ENCODE measurements at places on chromosomes 6 and 20.

DNA sequence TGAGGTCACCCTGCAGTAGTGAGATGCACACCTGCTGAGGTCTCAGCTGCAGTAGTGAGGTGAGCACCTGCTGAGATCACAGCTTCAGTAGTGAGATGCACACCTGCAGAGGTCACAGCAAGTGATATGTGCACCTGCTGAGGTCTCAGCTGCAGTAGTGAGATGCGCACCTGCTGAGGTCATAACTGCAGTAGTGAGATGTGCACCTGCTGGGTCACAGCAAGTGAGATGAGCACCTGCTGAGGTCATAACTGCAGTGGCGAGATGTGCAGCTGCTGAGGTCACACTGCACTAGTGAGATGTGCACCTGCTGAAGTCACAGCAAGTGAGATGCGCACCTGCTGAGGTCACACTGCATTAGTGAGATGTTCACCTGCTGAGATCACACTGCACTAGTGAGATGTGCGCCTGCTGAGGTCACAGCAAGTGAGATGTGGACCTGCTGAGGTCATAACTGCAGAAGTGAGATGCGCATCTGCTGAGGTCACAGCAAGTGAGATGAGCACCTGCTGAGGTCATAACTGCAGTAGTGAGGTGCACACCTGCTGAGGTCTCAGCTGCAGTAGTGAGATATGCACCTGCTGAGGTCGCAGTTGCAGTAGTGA lies 20.8 kb downstream of the ZDHHC14 start:
- DNase-seq, result no peak

DNA sequence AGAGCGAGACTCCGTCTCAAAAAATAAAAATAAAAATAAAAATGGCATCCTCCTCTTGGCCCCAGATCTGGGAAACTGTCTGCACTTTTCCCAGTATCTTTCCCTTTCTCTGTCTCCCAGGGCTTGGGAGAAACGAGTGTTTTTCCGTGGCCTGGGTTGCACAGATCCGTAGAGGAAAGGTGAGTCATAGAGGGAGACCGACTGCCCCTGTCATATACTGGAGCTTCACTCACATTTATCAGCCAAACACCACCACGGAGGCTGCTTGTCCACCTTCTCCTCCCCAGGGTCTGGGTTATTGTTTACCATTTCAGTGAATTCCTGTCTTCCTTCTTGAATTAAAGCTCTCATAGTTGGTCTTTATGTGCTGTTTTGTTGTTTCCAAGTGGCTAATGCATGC lies 31.9 kb upstream of the EIF2S2 start:
- DNase-seq, result no peak

- peak; percentile 68 for DNase-seq
Measured at GRCh38 chr20:49768204-49769047, 44.2 kb upstream of the SLC9A8 start.

- DNase-seq, result no peak
Measured at GRCh38 chr6:22442826-22443225, 126.5 kb upstream of the HDGFL1 start.

DNA sequence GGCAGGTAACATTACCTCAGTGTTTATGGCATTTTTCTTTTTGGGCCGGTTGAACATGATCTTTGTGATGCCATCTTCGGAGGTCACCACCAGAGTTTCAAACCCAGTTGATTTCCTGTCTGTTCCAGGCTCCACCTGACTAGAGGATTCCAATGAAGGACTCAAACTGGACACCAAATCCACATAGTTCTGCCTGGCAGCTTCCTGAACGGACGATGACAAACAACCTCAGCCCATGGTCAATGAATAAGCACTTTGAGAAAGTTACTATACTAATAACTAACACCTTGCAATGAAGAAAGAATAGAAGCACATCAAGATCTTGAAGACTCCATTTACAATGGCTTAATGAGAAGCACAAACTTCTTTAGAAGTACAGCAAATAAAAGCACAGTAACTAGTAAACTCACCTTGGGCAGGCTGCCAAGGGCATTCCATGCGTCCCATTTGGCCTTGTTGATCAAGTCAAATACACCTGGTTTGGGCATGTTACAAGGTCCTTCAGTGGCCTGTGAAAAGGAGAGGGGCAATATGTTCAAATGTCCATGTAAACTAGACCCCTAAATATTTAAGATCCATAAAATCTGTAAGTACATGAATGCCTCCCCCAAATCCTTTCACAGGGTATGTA lies 4.9 kb downstream of the ECI2 start:
- DNase-seq, result no peak

- no peak for DNase-seq
Measured at GRCh38 chr6:52341561-52342260, 20.2 kb upstream of the PAQR8 start.

DNA sequence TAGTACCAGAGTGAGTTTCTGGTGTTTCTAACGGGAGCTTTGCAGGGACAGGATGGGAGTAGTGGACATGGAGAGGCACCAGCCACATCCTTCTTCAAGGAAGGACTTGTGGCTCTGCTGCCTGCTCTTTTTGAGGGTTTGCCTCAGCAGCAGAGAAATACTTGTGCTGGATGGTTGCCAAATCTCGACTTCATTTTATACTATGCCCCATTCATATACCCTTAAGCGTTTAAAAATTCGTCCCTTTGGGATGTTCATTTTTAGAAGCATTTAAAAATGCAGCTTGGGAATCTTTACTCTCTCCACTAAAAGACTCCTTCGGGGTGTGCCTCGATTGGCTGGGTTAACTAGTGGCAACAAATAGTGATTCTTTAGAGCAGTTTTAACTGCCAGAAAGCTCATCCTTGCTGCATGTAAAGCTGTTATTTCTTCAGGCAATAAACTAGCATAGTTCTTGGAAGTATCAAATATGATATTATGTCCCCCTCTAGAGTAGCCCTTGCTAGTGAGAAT lies 126.5 kb upstream of the B3GAT2 start:
- DNase-seq, result no peak

GRCh38 chr6:99187429-99187828 lies 162.0 kb downstream of the FAXC start:
- DNase-seq, result no peak

- DNase-seq, result no peak
Measured at GRCh38 chr6:68724060-68724459, 89.0 kb downstream of the ADGRB3 start.

GRCh38 chr6:167918548-167919278 lies 78.8 kb upstream of the KIF25 start:
- no peak for DNase-seq

DNA sequence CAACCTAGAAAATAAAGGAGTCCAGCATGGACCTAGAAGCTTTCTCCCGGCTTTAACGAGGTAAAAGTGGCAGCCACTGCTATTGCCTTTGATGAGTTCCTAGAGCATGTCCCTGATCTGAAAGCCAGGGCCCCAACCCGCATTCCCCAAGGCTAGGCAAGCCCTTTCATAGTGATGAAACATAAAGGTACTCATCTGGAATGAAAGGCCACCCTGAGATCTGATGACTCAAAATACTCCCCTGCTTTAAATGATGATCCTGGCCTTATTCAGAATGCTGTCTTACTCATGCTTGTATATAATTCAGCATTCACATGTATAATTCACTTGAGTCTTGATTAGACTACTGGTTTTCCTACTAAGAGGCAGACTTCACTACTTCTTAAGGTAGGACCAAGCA lies 21.3 kb downstream of the TTPAL start:
- peak; percentile 60 for DNase-seq

DNA sequence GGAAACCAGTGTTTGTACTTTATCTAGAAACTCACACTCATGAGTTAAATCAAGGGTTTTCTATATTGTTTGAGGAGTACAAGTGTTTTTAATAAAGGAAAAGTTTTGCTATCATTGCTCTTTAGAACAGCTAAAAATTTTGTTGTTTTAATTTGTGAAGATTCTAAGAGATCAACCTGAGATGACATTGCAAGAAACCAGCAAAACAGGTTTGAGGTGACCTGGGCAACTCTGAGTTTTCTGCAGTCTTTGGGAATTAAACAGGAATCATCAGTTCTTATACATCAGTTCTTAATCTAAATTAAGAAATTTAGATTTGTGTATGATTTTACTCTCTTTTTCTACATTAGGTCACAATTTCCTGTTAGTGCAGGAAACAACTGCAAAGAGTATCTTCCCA lies 114.5 kb downstream of the JAG1 start:
- no peak for DNase-seq

DNA sequence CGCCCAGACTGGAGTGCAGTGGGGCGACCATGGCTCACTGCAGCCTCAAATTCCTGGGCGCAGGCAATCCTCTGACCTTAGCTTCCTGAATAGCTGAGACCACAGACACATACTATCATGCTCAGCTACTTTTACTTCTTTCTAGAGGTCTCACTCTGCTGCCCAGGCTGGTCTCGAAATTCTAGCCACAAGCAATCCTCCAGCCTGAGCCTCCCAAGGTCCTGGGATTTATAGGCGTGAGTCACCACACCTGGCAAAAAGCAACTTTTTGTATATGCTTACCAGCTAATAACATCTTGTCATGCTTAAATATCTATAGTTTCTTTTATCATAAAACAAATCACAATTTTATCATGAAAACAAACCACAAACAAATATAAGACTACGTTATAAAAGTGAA lies 23.0 kb downstream of the RNASET2 start:
- no peak for DNase-seq

- no peak for DNase-seq
Measured at GRCh38 chr6:53055873-53056272, 9.3 kb upstream of the FBXO9 start.

DNA sequence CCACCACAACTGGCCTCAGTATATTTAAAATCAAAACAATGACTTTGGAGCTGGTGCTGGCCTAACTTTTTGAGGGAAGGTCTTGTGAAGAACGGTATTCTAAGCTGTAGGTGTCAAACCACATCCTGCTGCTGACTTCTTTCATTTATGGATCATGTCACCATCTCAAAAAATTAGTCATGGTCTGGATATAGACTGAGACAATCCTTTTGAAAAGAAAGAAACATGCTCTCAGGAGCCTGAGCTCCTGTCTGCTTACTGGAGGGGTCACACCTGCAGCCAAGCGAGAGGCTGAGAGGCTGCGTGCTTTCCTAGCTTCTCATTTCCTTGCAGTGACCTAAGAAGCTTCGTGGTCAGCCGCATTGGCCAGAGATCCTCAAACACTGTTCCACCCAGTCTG lies 55.2 kb downstream of the TIAM2 start:
- DNase-seq, result no peak

GRCh38 chr6:163014736-163015135 lies 287.0 kb downstream of the PACRG start:
- DNase-seq, result no peak

DNA sequence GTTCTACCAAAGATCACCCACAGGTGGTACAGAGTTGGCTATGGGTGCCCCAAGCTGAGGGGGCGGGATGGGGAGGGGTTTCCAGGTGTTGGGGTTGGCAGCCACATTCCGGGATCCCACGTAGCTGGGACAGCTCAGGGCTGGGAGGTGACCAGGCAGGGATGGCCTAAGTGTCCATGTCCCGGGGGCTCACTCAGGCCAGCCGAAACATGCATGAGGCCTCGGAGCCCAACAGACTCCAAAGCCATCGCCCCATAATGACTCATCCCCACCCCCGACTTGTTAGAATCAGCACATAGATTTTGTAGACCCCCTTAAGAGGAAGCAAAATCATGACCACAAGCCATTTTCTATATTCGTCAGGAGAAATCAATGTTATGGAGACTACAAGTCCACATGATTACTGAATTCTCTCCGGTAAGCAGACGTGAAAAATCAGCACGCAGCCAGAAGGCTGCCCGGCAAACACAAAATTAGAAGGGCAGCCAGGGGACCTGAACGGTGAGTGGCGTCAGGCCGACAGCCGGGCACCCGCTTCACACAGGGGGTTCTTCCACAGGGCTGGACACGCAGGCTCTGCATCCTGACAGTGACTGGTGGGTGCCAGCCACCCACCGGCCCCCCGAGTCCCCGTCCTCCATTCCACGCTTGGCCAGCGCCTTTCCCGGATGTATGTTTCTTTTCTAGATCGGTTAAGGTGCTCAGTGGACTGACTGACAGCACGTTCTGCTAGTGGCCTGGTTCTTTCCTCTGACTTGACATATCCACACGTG lies 81.2 kb downstream of the RAMACL start:
- no peak for DNase-seq
